ENCODE measurements at places on chromosomes 12 and 14.
A peak's percentile ranks its signal among the peaks of the same experiment; 100 is the strongest.

GRCh38 chr14:22429546-22430294 lies 159.3 kb downstream of the DAD1 start:
- DNase-seq = no peak

GRCh38 chr12:98387444-98387843 lies 127.9 kb upstream of the TMPO start:
- DNase-seq = no peak

GRCh38 chr12:38788106-38788505 lies 117.3 kb downstream of the CPNE8 start:
- DNase-seq = peak; percentile 10

GRCh38 chr12:132257206-132257954 lies 72.0 kb downstream of the GALNT9 start:
- DNase-seq = no peak

- peak; percentile 21 for DNase-seq
Measured at GRCh38 chr12:9868311-9868801, 798 bp downstream of the CLEC2B start.

GRCh38 chr12:99224237-99224636 lies 423.3 kb upstream of the GARIN6 start:
- no peak for DNase-seq

- no peak for DNase-seq
Measured at GRCh38 chr12:113152196-113152834, 2.8 kb downstream of the CFAP73 start.

GRCh38 chr14:81550001-81550637 lies 16.5 kb upstream of the SEL1L start:
- DNase-seq = no peak

DNA sequence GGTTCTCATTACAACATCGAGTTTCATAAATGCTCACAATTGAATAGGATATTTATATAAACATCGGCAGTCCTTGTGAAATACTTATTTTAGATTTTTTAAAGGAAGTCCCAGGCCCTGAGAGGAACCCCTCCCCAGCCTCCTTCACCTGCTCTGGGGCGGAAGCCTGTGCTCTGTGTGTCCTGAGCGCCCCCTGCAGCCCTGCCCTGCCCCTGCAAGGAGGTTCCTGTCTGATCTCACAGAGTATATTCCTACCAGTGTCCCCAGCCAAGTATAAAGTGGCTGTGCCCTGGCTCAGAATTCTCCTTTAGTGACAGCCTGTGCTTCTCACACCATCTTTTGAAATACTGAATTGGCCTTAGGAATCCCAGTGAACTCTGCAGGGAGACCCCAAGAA lies 659.5 kb downstream of the TMEM121 start:
- DNase-seq = no peak

- DNase-seq = no peak
Measured at GRCh38 chr12:86721713-86722397, 465.7 kb upstream of the MGAT4C start.

GRCh38 chr12:4106621-4107020 lies 166.9 kb upstream of the CCND2 start:
- no peak for DNase-seq

Measured in cardiac fibroblast (primary cell).